ENCODE measurements at places on chromosomes 3 and 15. TPM values are rescaled to one million over a fixed set of nuclear protein-coding genes. Genes with fewer than 3 reads are reported as not detected.

GRCh38 chr3:71341721-71342120 is 241.8 kb downstream of the FOXP1 start:
- DNase-seq = no peak

GRCh38 chr3:30894521-30895251 is at the start of gene GADL1:
TSS of gene GADL1 (minus strand) at chr3:30894661. CDS start at chr3:30894614, 47 bp downstream.
- DNase-seq = peak; percentile 74

DUSP7 gene
- 38.0 TPM for total RNA-seq

DNA sequence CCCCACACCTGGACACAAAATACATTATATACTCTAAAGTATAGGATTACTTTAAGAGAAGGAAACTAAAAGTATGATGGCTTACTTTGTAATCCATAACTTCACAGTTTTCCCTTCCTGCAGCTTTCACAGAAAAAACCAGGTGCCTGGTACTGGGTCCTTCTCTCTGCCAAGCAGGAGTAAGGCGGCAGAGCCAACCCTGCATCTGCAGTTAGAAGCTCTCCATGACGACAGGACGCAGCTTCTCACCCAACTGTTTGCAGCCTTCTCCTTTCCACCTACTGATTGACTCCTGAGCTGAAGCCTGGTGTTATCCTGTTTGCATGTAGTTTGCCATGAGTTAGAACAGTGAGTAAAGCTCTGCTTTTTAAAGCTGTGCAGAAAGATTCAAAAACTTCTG is 6.7 kb downstream of the MRAS start:
- no peak for DNase-seq

PLSCR2 gene
- total RNA-seq = not detected

All from spleen (tissue), 13 donors.